Occipital lobe (tissue), 3 donors: ENCODE measurements at places on chromosomes 1 and 21. TPM values are rescaled to one million over a fixed set of nuclear protein-coding genes. Genes with fewer than 3 reads are reported as not detected.

The MYOG gene
- not detected for total RNA-seq

- no peak for DNase-seq
Observed at GRCh38 chr1:169250795-169251194, 116.8 kb downstream of the NME7 start.

GRCh38 chr1:27086026-27086425, 68.9 kb downstream of the SLC9A1 start:
- no peak for DNase-seq

- DNase-seq, result no peak
Observed at GRCh38 chr1:28301368-28302174, 27.3 kb upstream of the MED18 start.

The NBL1 gene
- 29.2 TPM for total RNA-seq
